Aorta (tissue), 5 donors: ENCODE measurements at places on chromosomes 11 and 22. TPM values are rescaled to one million over a fixed set of nuclear protein-coding genes. Genes with fewer than 3 reads are reported as not detected.

The APOA4 gene
- not detected for total RNA-seq

The APOL3 gene
- total RNA-seq = 67.7 TPM

The OTUB1 gene
- total RNA-seq = 42.1 TPM

The TTC28 gene
- 74.9 TPM for total RNA-seq
